ENCODE measurements at places on chromosomes 1 and 21.

GRCh38 chr1:24126018-24126671 lies 14.2 kb upstream of the MYOM3 start:
- DNase-seq, result no peak

DNA sequence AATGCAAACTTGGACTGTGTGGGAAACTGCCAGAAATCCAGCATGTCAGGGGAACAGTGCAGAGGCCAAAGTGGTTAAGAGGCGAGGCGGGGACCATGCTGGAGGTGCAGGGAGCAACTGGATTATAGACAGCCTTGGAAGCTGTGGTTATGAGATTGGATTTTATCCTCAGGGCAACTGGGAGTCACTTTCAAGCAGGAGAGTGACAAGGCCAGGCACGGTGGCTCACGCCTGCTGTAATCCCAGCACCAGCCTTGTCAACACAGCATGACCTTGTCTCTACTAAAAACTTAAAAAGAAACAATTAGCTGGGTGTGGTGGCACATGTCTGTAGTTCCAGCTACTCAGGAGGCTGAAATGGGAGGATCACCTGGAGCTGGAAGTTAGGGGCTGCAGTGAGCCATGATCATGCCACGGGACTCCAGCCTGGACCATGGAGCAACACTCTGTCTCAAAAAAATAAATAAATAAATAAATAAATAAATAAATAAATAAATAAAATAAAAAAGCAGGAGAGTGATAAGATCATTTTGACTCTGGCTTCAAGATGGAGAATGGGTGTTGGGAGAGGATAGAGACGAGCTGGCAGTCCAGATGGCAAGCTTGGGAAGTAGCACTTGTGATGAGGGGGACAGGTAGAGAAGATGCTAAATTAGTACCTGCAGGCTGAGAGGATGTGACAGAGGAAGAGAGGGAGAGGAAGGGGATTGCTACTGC lies 3.5 kb downstream of the HAPLN2 start:
- no peak for DNase-seq

- no peak for DNase-seq
Observed at GRCh38 chr1:155064111-155064831, 731 bp downstream of the EFNA4 start.

GRCh38 chr21:39034590-39035536 lies 148.4 kb downstream of the PSMG1 start:
- DNase-seq, result no peak

GRCh38 chr1:146013559-146013922 lies 8.0 kb downstream of the HJV start:
- DNase-seq, result no peak

- DNase-seq, result no peak
Observed at GRCh38 chr1:158564608-158565007, 5.8 kb downstream of the OR6P1 start.

DNA sequence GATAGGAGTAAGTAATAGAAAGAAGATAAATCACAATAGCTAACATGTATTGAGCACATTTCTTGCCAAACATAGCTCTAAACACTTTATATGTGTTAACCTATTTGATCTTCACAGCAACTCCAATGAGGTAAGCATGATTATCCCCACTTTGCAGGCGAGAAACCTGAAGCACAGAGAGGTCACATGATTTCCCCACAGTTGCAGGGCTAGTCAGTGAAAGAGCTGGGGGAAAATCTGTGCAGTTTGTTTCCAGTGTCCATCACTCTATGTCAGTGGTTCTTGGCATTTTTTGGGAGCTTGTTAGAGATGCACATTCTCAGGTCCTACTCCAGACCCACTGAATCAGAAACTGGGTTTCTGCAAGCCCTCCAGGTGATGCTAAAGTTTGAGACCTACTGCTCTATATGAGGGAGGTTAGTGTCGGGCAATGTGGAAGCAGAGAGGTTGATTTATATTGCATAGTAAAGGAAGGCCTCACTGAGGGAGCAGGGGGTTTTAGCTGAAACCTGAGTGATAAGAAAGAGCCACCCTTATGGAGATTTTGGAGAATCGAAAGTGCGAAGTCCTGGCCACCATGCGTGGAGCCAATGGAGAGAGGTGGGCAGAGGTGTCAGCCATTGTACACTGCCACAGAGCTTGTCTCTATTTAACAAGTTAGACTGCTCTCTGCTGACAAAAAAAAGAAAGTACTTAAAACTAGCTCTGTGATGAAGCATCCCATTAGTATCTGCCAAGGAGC lies 20.9 kb downstream of the MCOLN3 start:
- DNase-seq, result no peak

DNA sequence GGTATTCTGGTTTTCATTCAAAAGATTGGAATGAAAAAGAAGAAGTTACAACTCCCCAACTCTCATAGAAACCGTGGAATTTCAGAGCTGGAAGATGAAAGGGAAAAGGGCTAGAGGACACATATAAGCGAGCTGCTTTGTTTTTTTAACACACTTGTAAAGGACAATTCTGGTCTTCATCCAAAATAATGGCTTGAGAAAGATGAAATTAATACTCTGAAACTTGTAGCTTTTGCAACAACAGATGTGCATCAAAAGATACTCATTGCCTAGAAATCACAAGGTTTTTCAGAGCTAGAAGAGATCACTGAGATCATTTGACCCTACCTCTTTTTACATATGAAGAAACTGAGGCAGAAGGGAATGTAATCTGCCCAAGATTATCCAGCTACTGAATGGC lies 25.6 kb downstream of the NR5A2 start:
- no peak for DNase-seq

GRCh38 chr21:29205988-29206387 lies 75.5 kb downstream of the MAP3K7CL start:
- DNase-seq, result no peak

DNA sequence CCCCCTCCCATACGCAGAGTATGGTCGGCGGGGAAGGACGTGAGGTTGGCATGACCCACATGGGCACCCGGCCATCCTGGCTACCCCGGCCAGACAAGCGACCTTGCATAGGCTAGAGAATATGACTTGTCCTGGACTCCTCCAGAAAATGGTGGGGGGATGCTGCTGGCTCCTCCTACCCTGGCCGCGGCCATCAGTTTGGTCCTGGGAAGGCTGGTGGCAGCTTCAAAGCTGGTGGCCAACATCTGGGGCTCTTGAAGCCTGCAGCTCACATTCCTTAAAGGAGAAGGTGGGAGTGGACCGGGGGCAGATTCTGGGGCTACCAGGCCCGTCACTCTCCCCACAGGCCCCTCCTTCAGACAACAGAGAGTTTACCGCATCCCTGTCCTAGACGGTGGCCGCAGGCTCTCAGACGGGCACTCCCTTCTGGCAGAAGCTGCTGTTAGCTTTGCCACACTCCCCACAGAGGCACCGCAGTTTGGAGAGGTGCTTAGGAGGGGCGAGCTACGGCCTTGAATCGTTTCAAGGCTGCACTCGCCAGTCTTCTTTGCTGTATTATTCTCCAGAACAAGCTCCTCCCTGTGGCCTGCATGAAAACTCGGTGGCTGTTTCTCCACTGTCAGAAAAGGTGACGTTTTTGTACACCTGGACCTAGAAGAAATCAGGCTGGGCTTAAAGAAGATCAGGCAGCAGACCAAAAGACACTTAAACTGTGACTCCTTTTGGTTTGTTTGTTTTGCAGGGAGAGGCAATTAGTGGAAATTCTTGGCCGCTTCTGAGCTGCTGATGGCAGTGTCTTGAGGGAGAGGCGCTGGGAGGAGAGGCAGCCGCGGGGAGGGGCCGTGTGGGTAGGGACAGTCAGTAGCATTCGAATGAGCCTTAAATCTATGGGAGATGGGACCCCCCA lies 68.0 kb downstream of the RUNX3 start:
- DNase-seq, result no peak

DNA sequence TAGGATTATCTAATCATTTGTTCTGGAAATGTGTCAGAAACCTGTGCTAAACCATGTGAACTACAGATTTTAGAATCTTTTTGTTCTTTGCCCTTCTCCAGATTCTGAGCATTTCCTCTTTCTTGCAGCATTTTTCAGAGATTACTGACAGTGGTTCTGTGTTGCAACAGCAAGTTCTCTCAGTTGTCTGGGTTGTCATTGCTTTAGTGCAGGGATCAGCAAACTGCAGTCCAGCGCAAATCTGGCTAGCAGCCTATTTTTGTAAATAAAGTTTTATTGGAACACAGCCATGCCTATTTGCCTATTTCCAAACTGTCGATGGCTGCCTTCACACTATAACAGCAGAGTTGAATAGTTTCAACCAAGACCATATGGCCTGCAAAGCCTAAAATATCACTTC lies 66.3 kb upstream of the LRRC8D start:
- no peak for DNase-seq

GRCh38 chr21:36860736-36861594 lies 105.5 kb downstream of the HLCS start:
- DNase-seq, result no peak

GRCh38 chr21:43971201-43971991 lies 40.7 kb upstream of the TRAPPC10 start:
- DNase-seq, result no peak

GRCh38 chr21:36347962-36348328 lies 27.9 kb downstream of the MORC3 start:
- no peak for DNase-seq

DNA sequence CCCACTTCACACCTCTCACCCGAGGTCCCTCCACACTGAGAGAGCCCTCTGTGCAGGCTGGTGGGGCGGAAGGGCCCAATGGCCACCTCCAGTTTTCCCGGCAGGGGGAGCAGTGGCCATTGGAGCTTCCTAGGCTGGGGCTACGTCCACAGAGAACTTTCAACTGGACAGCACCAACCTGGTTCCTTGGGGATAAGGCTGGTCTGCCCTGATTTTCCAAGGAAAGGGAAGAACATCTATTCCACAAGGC lies 20.3 kb upstream of the LAPTM5 start:
- DNase-seq, result no peak

GRCh38 chr1:100178091-100178490 lies at the start of gene LRRC39:
Gene LRRC39, minus strand, starts transcription at chr1:100178256. Its CDS starts 9,740 bp downstream, at chr1:100168516.
- no peak for DNase-seq

GRCh38 chr1:44620072-44620471 lies 54.2 kb downstream of the TMEM53 start:
- DNase-seq, result no peak

DNA sequence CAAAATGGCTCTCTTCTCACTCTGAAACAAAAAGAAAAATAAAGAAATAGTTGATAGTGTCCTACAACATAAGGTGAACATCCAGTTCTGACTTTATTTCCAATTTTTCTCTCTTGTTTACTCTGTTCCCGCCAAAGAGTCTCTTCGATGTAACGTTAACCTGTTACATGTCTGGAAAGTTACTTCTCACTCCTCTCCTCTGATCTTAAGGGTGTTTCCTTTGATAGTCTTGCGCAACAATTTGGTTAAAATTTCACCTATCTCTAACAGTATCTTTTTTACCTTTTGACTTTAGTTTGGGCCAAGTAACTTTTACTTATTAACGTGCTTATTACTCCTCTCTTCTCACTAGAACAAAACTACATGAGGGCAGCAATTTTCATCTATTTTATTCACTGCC lies 1450.2 kb downstream of the BRINP3 start:
- no peak for DNase-seq

GRCh38 chr21:38696579-38696978 lies 109.2 kb upstream of the ETS2 start:
- DNase-seq, result no peak

- no peak for DNase-seq
Observed at GRCh38 chr1:39525366-39526165, 34.1 kb downstream of the BMP8A start.

- DNase-seq, result no peak
Observed at GRCh38 chr1:86487131-86487810, 18.5 kb downstream of the CLCA1 start.

- DNase-seq, result no peak
Observed at GRCh38 chr1:155970531-155971167, 7.7 kb downstream of the ARHGEF2 start.

- no peak for DNase-seq
Observed at GRCh38 chr21:15752763-15753407, 23.1 kb downstream of the USP25 start.

GRCh38 chr1:165114022-165114888 lies 242.3 kb downstream of the LMX1A start:
- no peak for DNase-seq

DNA sequence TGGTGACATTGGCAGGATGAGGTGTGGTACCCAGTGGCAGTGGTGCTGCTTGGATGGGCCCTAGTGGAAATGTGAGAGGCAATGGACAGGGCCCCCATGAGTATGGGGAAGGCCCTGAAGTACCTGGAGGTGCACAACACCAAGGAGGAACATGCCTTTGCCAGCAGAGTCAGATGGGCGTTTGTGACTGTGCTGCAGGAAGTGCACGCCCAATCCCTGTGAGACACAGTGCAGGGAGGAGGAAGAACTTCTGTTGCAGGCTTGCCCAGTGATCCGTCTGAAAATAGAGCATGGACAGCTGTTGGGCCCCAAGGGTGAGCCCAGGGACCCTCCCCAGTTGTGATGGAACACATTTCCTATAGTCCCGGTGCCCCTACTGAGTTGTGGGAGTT lies 42.7 kb downstream of the GJA5 start:
- no peak for DNase-seq

Data from activated naive CD4-positive, alpha-beta T cell (primary cell).